NCI-H526 treated with DMSO at 0.1 percent for 48 hours (cell line): ENCODE measurements at places on chromosomes 2 and 18.

- no peak for DNase-seq
These were observed 256.0 kb upstream of the RAB6C start for GRCh38 chr2:129723277-129724020.

- DNase-seq, result no peak
These were observed 17.5 kb upstream of the CDC42EP3 start for GRCh38 chr2:37688771-37689468.

DNA sequence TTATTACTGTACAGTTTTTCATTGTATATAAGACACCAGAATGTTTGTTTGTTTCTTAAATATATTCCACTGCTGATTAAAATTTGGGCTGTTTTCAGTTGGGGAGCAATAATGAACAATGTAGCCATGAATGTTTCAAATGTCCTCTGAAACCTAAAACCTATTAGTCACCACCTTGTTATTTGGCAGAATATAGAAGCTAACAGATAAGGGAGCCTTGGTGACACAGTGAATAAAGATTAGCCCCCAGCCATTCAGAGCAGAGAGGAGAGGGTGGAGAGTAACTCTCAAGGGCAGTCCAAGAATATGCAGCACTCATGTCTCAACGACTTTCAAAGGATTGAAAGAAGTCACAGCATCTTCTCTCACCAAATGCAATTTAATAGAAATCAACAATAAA, 43.1 kb upstream of the ATP8B1 start:
- DNase-seq, result no peak

DNA sequence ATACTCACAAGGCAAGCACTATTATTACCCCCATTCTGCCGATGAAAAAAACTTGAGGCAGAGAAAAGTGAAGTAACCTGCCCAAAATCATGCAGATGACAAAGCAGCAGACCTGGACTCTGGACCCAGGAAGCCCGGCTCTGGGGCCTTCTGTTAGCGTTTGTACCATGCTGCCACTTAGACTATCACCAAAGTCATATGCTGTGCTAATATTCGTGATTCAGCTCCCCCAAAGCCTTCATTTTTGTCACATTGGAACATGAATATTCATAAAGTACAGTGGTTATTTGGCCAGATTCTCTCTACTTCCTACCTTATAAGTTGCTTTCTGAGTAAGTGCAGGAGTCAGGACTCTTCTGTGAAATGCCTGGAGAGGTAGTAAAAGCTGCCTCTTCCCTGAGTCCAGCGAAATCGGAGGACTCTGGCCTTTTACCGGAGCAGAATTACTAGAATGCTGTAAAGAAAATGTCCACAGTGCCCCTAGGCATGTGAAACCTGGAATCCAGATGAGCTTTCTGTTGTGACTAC, 86.7 kb downstream of the FTCDNL1 start:
- DNase-seq, result no peak

DNA sequence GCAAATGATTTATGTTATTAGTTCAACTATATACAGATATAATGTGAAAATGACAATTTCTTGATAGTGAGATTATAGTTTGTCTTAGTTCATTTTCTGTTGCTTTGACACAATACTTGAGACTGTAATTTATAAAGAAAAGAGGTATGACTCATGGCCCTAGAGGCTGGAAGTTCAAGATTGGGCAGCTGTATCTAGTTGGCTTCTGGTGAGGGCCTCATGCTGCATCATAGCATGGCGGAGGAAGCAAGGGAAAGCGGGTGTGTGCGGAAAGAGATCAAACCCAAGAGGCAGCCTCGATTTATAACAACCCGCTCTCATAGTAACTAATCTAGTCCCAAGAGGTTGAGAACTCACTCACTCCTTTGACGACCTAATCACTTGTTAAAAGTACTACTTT, 11.4 kb downstream of the PLEKHA3 start:
- no peak for DNase-seq

DNA sequence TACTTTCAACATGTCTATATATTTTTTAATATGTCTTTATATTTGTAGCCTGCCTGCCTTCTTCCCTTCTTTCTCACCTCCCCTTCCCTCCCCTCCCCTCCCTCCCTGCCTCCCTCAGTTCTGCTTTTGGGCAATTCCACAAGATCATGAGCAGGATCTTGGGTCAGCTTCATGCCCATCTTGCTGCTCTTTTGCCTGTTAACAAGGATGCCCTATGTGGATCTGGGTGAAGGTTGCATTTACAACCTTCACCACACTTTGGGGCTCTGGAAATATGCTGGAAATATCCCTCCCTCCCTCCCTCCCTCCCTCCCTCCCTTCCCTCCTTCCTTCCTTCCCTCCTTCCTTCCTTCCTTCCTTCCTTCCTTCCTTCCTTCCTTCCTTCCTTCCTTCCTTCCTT, 334.1 kb upstream of the FAM98A start:
- no peak for DNase-seq
